ENCODE measurements at places on chromosomes 7 and 10.

- DNase-seq = peak; percentile 20
Observed at GRCh38 chr7:77467408-77467807, 51.3 kb upstream of the GSAP start.

GRCh38 chr10:4051011-4051640, 266.1 kb upstream of the KLF6 start:
- no peak for DNase-seq

DNA sequence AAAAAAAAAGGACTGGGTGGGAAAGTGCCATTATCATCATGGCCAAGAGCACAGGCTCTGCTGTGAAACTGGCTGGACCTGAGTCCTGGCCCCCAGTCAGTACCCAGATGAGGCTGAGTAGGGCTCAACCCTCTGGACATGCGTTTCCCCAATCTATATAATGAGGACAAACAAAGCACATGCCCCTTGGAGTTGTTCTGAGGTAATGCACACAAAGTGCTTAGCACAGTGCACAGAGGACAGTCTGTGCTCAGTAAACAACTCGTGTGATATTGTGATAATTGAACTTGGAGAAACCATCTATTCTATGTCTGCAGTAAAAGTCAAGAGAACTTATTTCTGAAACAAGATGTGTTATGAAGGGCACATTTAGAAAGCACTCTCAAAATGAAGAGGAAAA, 138.8 kb downstream of the KCNMA1 start:
- DNase-seq = no peak

GRCh38 chr7:112125250-112125649, 80.9 kb downstream of the DOCK4 start:
- DNase-seq = no peak

DNA sequence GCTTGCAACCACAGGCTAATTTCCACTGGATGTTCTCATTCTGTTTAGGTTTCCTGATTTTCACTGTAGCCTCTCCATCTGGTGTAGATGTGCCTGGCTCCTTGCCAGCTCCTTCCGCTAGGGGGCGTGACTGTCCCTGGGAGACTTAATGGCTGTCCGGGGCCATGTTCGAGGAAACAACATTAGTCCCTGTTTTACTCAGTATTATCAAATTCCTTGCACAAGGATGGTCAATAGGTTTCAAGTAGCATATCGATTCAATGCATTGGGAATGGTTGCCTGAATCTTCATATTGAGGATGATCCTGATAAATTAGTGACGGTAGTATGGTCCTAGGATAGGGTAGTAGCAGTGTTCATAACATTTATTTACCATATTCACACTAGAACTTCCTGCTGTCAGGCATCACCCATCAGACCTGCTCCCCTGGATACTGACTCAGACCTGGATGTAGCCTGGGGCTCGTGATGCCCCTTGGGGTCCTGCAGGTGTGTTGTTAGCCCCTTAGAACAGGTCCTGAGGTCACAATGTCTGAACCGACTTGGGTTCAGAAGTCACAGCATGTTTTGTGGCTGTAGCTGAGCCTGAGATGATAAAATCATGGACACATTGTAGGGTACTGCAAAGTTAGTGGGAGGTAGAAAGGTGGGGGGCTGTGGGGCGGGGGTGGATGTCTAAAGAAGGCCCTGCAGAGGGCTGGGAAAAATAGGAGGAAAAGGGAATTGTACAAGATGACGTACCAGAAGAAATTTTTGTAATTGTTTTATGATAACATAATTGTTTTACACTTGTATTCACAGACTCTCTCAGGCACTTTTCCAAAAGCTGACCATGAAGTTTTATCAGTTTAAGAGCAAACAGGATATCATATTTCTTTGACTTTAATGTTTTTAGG, 8.9 kb upstream of the EXOC6 start:
- DNase-seq = peak; percentile 27

GRCh38 chr10:79404231-79404609, 41.2 kb downstream of the ZCCHC24 start:
- peak; percentile 81 for DNase-seq

GRCh38 chr10:132667342-132668047, 118.5 kb downstream of the NKX6-2 start:
- DNase-seq = no peak

- no peak for DNase-seq
Observed at GRCh38 chr7:21469894-21470293, 42.0 kb downstream of the SP4 start.

DNA sequence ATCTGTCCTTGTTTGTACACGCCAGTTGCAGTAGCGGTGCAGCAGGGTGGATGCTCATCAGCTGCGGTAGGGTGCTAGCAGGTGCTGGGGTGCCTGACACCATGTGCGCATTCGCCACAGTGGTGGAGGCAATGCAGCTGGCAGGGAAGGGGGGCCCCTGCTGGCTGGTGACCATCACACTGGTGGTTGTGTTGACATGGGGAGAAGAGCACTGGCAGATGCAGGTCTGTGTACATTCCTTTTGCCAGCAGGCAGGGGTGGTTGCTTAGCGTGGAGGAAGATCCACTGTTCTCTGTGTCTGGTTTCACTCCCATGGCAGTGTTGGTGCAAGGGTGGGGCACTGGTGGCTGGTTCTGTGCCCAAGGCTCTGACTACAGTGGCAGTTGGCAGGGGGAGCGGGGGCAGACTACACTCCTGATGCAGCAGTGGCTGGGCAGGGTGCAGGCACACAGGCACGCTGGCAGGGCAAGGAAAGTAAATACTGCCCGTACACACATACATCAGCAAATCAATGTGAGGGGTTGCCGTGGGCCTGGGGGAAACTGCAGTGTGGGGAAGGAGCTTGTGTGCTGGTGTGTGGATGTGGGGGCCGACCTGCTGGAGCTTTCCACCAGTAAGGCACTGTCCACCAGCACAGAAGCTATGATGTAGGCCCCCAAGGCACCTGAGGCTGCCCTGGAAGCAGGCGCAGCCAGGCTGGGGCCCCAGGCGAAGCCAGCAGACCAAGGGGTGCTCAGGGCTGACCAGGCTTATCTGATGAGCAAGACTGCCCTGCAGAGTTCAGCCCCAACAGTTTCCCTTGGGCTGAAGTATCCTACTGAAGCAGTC, 87.2 kb upstream of the UNC5B start:
- no peak for DNase-seq

- DNase-seq = peak; percentile 20
Observed at GRCh38 chr7:23709081-23709750, 803 bp upstream of the STK31 start.

- DNase-seq = no peak
Observed at GRCh38 chr7:27945058-27945795, 205.3 kb downstream of the TAX1BP1 start.

GRCh38 chr7:20932785-20933527, 146.3 kb upstream of the SP8 start:
- no peak for DNase-seq

GRCh38 chr10:13987446-13987845, 343.3 kb downstream of the FRMD4A start:
- no peak for DNase-seq

DNA sequence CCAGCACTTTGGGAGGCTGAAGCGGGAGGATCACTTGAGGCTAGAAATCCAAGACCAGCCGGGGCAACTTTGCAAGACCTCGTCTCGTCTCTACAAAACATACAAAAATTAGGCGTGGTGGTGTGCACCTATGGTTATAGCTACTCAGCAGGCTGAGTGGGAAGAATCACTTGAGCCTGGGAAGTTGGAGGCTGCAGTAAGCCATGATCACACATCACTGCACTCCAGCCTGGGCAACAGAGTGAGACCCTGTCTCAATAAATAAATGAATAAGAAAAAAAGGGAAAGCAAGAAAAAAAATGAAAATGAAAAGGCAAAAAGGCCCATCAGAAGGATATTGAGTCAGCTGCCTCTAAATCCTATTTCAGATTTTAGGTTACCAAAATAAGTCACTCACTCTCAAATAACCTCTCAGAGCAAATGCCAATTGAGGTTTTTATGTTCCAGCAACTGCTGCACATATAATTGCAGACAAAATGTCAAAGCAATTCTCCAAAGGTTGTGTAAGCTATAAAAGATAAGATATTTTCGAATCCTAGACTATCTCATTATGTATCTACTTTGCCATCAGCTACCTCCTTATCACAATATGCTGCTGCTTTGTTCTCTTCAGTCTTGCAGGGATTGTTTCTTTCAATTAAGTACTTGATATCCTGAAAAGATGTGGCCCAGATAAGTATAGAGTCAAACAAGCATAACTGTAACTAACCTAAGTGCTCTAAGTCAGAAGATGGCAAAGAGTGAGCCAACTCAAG, 4.7 kb downstream of the BAZ1B start:
- DNase-seq = no peak

- DNase-seq = no peak
Observed at GRCh38 chr10:24874133-24874532, 78.3 kb downstream of the PRTFDC1 start.

GRCh38 chr7:5599543-5600200, 176.0 kb upstream of the TNRC18 start:
- DNase-seq = no peak

DNA sequence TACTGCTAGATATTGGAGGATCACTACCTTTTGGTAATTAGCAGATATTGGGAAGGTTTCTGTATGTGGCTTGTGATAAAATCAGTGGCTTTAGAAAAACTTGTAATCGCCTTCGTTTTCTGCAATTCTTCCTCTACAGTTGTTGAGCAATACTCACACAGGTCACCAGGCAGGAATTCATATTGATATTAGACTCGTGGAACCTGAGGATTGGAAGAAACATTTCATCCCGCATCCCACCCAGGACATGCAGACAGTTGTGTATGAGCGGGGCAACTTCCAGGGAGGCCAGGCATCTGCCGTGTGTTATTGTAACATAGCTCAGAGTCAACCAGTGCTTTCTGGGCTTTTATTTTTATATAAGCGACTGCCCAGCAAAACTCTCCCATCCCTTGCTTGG, 821.3 kb downstream of the LRMDA start:
- DNase-seq = no peak

All from hepatocyte (in vitro differentiated cells).